ENCODE measurements at places on chromosomes 5 and 9.
A peak's percentile ranks its signal among the peaks of the same experiment; 100 is the strongest.

GRCh38 chr9:109251080-109251775 is 69.6 kb downstream of the EPB41L4B start:
- DNase-seq, result peak; percentile 75

GRCh38 chr9:128340691-128341434 is 536 bp downstream of the SLC27A4 start:
- DNase-seq, result no peak

DNA sequence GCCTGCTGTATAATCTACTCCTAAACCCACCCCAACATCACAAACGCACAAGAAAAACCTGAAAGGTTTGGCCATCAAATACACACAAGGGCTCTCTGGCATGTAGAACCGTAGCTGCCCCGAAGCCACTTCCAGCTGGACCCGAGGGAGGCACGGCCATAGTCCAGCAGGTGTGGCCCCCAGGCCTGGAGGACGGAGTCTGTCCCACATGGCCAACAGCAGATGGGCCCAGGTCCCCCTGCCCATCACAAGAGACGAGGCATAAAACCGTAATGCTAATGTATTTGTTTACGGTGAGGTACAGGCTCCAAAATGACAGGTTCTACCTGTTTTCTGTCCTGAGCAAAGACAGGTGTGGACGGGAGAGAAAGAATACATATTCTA is 234.2 kb downstream of the SYK start:
- DNase-seq, result no peak

DNA sequence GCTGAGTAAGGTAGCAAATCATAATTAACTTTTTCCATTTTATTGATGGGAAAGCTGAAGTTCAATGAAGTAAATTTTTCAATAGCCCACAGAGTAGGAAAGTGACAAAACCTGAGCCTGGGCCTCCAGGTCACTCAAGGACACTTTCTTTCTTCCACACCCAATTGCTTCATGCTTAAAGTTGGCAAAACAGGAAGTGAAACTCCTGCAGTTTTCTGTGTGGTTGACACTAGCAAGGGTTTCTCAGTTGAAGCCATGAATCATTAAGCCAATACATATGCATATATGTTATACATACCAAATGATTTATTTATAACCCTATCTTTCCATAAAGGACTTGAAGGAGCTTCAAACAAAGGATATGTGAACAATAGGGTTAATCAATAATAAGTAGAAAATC is 13.9 kb downstream of the TLR4 start:
- no peak for DNase-seq

GRCh38 chr9:124835026-124835557 is 18.2 kb upstream of the WDR38 start:
- DNase-seq, result peak; percentile 42

- DNase-seq, result no peak
Measured at GRCh38 chr9:87447547-87448432, 49.9 kb upstream of the DAPK1 start.

DNA sequence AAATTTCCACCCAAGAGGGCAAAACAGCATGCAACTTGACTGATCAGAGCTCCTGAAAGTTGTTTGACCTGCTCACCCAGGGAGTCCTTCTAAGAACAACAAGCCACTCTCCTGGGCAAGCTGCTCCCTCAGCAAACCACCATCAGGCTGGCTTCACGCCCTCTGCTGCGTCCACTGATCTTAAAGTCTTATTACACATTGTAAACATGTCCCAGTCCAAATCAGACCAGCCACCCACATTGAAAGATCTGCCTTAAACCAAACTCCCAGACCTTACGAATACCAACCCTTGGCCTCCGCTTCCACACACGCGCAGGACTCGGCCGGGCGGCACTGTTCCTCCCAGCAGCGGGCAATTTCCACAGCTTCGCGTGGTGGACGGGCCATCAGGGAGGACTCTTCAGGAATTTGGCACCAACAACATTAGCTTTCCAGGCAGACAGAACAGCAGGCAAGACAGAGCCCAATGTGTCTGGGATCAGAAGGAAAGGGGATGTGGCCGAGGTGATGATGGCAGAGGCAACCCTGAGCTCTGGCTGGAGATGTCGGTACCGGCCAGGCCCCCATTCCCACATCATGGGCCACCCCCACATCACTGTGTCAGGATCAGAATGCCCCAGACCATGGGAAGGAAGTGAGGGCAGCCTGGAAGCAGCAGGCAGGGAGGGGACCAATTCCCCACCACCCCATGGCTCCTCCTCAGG is 56.8 kb downstream of the SEMA4D start:
- DNase-seq, result no peak

GRCh38 chr5:145245354-145245753 is 589.8 kb downstream of the PRELID2 start:
- no peak for DNase-seq

DNA sequence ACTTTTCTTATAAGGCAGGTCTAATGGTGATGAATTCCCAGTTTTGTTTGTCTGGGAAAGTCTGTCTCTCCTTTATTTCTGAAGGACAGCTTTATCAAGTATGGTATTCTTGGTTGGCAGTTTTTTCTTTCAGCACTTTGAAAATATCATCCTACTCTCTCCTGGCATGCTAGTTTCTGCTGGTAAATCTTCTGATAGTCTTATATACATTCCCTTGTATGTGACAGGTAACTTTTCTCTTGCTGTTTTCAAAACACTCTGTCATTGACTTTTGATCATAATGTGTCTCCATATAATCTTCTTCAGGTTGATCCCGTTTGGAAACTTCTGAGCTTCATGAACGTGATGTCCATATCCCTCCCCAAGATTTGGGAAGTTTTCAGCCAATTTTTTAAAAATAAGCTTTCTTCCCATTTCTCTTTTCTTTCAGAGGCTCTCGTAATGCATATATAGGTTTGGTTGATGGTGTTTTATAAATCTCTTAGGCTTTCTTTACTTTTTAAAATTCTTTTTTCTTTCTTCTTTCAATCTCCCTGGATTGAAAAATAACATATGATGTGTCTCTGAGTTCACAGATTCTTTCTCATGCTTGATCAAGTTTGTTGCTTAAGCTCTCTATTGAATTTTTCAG is 22.5 kb upstream of the GRAMD2B start:
- no peak for DNase-seq

DNA sequence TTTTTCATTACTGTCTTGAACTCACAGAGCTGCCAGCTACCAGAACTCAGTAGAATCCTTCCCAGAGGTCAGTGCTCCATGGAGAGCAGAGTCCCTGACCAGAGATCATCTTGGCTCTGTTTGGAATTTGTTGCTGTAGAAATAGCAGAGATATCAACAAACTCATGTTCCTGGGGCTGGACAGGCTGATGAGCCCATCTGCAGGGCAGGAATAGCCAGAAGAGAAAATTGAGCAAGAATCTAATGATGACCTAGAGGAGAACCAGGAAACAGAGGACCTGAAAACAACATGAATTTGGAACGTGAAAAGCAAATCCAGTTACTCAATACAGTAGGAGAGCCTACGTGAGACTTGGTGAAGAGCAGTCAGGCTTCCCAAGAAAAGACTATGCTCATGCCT is 437.8 kb downstream of the PLK2 start:
- DNase-seq, result no peak

DNA sequence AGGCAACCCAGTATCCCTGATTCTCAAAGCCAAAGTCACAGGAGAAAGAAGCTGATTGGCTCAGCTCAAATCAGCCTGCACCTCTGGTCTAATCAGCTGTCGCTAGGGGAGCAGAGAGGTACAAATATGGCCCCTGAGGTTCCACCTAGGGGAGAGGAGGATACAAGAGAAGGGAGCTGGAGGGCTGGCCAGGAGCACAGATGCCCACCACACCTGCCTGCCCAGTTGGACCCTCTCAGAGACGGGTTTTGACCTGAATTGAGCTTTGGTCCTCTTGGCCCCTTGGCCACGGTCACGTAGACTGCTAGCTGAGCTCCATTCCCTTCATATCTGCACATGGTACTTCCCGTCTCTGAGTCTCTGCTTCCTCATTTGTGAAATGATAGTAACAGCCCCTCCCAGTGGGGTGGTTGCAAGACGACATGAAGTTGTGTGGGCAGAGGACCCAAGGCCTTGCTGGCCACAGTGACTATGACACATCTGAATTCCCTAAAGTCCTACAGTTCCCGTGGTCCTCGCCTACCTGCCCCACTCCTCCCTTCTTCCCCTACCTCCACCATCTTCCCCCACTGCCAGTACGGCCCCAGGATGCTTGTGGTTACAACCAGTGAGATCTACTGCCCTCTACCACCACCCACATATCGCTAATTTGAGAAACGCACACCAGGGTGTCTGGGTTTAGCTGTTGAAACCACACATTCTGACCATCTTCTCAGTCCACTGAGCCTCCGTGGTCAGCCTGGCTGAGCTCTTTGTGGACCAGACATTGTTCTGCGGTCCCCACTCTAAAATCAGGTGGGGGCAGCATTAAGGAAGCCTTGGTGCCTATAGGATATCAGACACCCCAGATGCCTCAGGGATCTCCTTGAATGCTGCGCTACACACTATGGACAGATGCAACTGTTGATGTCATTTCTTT is 60.3 kb upstream of the NEK6 start:
- no peak for DNase-seq

DNA sequence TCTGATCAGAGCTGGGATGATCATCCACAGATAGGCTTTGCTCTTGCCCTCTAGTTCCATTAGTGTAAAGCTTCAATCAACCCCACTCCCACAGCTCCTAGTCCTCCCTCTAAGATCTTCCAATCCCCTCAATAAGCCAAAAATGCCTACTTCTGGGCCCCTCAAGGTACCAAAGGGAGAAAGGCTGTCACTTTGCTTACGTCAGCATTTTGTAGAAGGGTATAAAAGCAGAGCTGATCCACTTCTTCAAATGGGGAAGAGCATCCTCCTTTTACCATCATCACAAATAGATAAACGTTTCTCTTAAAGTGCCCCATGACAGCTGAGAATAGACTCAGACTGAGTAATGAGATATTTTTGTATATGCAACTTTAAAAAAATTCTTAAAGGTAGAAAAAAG is 13.1 kb upstream of the ADGRV1 start:
- no peak for DNase-seq

DNA sequence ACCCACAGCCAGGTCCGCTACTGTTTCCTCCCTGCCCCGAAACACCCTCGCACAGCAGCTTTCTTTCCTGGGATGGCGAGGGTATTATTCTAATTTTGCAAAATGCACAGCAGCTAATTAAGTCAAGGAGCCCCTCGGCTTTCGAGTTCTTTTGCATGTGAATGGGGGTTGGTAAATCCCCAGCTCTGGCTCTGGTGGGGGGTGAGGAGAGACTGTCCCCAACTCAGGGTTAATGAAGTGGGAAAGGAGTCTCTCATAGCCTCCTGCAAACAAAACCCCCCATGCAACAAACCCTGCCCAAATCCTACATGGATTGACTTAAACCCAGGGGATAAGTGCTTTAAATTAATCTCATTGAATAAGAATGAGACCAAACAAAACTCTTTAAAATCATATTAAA is 8.8 kb downstream of the BARHL1 start:
- no peak for DNase-seq

- DNase-seq, result no peak
Measured at GRCh38 chr5:76809141-76809540, 9.7 kb upstream of the F2RL1 start.

DNA sequence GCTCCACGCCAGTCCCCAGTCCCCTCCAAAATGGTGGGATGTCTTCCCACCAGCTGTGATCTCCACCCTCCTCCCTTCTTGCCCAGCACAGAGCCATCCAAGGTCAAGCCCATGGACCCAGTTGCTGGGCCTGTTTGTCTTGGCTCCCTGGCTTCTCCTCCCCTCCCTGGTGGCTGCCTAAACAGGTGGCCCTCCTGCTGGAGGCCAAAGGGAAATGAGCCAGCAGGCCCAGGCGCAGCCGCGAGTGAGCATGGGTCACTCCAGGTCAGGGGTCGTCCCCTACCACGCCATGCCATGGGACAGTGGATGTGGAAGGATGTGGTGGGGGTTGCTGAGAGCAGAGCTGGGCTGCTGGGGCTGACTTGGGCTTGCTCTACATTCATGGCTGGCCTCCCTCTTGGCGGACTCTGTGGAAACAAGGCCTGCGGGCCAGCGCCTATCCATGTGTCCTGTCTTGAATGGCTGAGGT is 33.6 kb downstream of the COL15A1 start:
- DNase-seq, result no peak

DNA sequence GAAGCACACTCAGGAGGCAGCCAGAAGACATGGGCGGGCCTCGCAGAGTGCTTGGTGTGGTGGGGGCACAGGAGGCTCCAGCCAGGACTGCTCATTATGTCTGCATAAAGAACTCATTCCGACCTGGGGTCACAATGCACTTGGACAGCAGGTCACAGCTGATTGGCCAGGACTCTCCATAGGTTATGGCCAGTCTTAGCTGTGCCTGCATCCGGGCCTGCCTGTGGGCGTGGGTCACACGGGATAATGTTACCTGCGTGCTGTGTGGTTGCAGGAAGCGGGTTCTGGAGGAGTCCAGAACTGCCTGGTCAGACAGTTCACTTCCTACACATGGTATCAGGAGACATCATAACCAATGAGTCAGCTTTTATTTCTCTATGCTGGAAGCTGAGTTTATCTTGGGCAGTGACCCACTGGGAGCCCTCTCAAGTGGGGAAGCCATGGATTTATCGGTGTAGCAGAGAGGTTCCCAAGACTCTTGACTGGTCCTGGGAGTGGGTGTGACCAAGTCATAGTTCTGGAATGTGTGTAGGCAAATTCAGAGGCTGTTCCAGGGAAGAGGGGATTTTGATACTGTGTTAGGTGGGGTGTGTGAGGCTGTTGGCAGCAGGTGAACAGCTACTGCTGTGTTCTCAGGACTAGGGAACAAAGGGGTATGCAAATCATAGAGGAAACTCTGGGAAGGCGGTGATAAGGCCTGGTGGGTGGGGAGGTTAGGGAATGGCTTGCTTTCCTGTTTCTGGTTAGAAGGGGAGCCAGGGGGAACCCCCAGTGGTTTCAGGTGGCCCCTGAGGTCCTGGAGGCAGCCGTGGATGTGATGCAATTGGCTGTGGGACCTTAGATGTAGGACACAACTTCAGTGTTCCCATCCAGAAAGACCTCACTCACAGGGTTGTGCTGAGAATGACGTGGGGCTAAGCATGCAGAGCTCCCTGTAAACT is 51.3 kb downstream of the ARHGEF37 start:
- no peak for DNase-seq

DNA sequence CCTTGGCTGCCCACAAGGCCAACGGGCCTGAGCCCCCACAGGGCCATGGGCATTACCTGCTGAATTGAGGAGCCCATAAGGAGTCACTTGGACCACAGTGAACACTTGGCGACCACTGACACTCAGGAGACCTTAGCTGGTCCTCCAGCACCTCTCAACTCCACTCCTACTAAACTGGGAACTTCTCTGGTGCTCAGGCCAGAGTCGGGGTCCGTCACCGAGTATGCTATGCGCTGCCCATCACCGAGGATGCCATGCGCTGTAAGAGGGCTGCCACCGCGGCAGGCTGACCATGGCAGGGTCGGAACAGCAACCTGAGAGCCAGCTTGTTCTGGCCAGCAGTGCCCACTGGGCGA is 600 bp upstream of the SQSTM1 start:
- DNase-seq, result no peak

All from SJSA1 (cell line).